ENCODE measurements at places on chromosomes 6 and 20.

GRCh38 chr6:1560281-1561058 lies 49.2 kb upstream of the FOXC1 start:
- no peak for DNase-seq

DNA sequence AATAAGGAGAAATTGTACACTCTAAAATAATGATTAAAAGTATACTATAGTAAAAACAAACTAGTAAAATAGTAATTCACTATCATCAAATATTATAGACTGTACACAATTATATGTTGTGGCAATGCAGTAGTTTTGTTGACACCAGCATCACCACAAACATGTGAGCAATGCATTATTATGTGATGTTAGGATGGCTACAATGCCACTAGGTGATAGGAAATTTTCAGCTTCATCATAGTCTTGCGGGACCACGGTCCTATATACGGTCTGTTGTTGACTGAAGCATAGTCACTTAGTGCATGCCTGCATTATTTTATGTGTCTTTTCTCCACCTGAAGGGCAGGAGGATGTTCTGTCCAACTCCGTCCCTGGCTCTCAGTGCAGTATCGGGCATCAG lies 104.8 kb upstream of the NEDD9 start:
- DNase-seq: no peak

GRCh38 chr20:50283922-50284810 lies 93.5 kb downstream of the CEBPB start:
- DNase-seq: peak; percentile 96

- DNase-seq: peak; percentile 76
Measured at GRCh38 chr20:37697314-37697713, 3.5 kb downstream of the CTNNBL1 start.

- no peak for DNase-seq
Measured at GRCh38 chr6:123986938-123987337, 183.3 kb downstream of the NKAIN2 start.

- no peak for DNase-seq
Measured at GRCh38 chr6:23265270-23265669, 695.9 kb downstream of the HDGFL1 start.

- no peak for DNase-seq
Measured at GRCh38 chr20:43925215-43925614, 10.6 kb downstream of the TOX2 start.

- peak; percentile 80 for DNase-seq
Measured at GRCh38 chr6:3176562-3177355, 19.4 kb upstream of the TUBB2A start.

- DNase-seq: peak; percentile 28
Measured at GRCh38 chr6:4355241-4355640, 219.9 kb upstream of the ECI2 start.

DNA sequence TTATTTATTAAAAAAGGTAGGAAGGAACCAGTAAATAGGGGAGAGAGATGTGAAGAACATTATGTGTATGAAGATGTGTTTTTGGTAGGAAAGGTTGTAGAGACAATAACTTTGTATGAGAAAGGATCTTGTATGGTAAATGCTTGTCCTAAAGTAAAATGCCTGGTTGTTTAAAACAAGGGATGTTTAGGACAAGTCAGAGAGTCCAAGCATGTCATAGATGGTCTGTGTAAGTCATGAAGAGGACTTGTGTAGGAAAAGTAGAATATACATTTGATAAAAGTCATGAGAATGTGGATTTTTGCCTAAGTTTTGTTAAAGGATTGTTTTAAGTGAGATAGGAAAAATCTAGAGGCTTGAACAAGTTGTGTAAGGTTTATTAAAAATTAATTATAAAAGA lies 325.1 kb downstream of the CDH26 start:
- DNase-seq: no peak

GRCh38 chr6:28816339-28816908 lies 107.4 kb downstream of the TRIM27 start:
- no peak for DNase-seq

- peak; percentile 70 for DNase-seq
Measured at GRCh38 chr6:108779536-108780275, 68.5 kb upstream of the ARMC2 start.

DNA sequence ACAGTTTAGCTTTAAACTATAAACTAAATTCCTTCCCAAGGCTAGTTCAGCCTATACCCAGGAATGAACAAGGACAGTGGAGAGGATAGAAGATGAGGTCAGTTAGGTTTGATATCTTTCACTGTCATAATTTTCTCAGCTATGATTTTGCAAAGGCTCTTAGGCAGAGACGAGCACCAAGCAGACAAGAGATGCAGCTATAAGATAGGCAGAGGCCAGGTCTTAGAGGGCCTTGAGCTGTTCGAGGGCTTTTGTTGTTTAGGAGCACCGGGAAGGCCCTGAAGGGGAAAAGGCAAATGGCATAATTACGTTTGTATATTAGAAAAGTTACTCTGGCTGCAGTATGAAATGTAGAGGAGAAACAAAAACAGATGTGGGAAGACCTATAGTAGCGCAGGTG lies 59.8 kb downstream of the DOP1A start:
- DNase-seq: no peak

DNA sequence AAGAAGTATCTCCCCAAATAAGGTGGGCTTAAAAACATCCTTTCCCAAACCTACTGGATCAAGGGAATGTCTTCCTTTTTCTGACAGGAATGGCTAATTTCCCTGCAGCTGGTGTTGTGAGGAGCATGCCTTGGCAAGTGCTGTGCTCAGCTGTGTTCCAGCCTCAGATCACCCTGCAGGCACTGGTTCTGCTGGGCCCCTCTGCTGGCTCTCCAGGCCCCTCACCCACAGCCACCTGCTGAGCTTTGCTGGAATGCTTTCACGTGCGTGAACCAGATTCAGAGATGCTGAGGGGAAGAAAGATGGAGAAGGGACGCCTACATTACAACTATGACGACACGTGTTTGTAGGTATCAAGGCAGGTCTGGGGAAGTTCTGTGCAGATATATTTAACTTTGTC lies 71.3 kb upstream of the FOXC1 start:
- DNase-seq: no peak

DNA sequence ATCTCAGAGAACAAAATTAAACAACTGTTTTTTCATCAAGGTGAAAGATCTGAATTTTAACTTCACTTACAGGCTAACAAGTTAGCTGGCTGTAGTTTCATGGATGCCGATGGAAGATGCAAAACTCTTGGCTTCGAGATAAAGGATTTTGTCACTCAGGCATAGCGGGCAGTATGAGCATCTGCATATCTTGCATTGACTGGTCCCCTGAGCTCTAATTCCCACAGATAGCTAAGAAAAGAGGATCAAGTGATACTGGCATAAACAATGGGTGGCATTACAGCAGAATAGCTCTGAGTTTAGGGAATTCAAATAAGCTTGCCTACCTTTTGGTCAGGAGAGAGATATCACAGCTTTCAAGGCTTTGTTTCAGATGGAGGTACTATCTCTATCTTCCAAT lies 1.8 kb upstream of the CLVS2 start:
- no peak for DNase-seq

- DNase-seq: no peak
Measured at GRCh38 chr6:140318408-140318807, 944.0 kb upstream of the CITED2 start.

DNA sequence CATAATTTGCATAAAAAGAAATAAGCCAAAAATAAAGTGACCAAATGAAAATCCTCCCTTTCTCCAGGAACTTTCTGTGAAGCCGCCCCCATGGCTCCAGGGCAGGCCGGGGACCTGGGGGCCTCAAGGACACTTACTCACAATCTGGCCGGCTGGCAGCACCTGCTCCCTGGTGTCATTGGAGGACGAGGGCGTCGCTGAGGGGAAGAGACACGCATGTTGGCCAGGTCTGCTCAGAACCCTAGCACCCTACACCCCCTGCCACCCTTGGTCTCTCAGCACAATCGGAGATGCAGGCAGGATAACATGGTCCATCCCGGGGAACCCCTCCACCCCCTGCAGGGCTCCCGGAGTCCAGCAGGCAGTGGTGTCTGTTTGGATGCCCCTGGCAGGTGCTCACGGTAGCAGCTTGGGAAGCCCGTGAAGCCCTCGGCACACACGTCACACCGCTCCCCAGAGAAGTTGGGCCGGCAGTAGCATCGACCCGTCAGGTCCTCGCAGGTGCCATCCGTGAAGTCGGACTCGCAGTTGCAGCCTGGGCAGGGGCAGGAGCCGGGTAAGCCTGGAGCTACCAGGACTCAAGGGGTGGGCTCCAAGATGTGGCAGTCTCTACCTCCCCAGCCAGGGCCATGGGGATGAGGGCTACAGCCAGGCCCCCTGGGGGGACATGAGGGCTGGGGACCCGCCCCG lies 21.3 kb downstream of the LAMA5 start:
- DNase-seq: no peak

- no peak for DNase-seq
Measured at GRCh38 chr6:44267252-44267651, 1.9 kb upstream of the NFKBIE start.

GRCh38 chr6:168105813-168106632 lies 27.0 kb upstream of the FRMD1 start:
- DNase-seq: no peak

- peak; percentile 12 for DNase-seq
Measured at GRCh38 chr6:97347111-97347510, 64.1 kb upstream of the MMS22L start.

DNA sequence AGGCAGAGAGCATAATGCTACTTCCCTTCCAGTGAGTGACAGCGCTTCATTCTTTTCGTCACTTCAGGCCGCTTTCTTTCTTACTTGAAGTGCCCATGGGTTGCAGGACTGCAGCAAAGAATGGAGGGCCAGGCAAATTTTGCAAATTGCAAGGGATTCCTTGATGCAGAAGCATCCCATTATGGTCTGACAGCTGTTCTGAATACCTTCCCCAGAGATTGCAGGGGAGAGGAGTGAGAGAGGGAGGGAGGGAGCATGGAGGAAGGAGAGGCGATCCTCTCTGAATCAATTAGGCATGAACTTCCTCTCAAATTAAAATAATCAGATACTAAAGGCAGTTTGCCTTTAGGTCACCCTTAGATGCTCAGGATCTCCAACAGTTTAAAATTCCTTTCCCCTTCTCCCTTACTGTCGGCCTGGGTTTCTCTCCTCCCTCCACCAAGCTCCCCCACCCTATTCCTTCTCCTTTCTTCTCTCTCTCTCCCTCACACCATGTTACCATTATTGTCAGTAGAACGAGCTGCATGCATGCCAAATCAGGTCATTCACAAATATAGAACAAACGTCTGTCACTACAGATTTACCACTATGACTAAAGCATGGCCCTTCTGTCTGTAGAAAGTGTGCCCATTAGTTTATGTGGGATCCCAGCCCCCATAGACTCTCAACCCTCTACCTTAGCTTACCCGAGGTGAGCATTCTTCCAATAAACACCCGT lies 289.2 kb downstream of the CD83 start:
- DNase-seq: no peak

DNA sequence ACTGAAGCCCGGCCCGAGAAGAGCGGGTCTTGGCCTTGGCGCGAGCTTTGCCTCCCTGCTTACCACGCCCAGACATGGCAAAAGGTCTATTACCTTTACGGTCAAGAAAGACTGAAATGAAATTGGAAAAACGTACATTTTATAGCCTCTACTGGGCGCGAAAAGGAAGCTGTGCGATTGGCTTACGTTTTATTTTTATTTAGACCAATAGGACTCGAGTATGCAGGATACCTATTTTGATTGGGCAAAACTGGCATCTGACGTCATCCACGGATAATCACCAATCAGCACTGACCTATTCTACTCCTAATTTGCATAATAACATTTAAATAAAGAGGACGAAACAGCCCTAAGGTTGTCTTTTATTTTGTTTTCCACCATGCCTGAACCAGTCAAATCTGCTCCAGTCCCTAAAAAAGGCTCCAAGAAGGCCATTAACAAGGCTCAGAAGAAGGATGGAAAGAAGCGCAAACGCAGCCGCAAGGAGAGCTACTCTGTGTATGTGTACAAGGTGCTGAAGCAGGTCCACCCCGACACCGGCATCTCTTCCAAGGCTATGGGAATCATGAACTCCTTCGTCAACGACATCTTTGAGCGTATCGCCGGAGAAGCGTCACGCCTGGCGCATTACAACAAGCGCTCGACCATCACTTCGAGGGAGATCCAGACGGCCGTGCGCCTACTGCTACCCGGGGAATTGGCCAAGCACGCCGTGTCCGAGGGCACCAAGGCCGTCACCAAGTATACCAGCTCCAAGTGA lies 97.4 kb downstream of the OR2B2 start:
- peak; percentile 87 for DNase-seq

DNA sequence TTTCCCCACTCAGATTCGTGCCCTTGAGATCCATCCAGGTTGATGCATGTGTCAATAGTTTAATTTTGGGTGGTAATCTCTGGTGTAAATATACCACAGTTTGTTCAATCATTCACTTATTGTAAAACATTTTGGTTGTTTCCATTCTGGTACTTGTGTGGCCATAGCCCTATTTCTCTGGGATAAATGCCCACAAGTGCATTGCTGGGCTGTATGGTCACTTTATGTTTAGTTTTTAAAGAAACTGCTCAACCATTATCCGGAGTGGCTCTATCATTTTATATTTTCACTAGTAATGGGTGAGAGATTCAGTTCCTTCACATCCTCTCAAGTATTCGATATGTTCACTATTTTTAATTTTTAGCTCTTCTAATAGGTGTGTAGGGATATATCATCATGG lies 60.7 kb upstream of the RNF24 start:
- DNase-seq: no peak

DNA sequence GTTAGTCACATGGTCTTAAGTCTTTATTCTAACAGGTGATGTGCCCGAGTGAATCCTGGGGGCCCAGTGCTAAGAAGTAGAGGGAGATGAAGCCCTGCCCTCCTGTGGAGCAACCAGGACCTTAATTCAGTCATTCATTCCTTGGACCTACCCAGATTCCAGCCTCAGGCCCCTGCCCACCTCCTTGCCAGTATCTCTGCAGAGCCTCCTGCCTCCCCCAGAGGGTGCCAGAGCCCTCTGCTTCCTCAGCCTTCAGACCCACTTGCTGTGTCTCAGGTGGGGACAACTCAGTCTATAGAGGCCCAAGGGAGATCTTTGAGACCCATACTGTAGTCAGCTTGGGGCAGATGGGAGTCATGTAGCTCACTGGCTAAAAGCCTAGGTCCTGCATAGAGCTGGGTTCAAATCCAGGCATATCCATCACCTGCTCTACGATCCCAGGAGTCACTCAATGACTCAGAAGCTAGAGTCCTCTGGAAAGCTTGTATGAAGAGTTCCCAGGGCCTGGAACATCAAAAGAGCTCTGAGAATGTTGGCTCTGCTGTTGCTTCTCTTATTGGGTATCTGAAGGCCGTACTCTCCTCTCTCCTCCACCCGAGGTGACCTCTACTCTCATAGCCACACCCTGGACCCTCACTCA lies 3.9 kb upstream of the SIGLEC1 start:
- DNase-seq: no peak

DNA sequence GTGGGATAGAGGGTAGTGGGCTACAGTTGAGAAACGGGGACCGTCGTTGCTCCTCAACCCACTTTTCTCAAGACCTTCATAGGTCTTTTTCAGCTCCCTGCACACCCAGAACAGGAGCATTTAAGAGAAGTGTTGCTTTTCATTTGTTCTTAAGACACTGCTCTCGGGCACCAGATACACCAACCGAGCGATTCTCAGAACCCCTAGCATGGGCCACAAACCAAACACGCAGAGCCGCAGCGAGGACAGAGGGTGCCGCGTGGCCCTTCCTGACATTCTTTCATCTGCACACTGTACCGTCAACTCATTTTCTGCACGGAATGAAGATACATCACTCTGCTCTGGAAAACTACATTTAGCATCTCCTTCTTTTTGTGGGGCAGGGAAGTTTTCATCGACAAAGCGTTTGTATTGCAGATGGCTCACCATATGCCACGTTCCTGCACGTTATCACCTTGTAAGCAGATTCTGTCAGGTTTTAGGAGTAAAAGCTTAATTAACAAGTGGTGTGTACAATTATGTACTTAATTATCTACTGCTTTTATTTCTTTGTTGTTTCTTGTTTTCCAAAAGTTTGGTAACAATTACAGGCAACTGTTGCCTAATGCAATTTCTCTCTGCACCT lies 70.4 kb upstream of the MLN start:
- DNase-seq: no peak
